ENCODE measurements at places on chromosomes 2 and 18. TPM values are rescaled to one million over a fixed set of nuclear protein-coding genes. Genes with fewer than 3 reads are reported as not detected.

The ERCC3 gene
- 27.9 TPM for total RNA-seq

GRCh38 chr2:119431155-119431975, at the start of gene TMEM37:
TSS of gene TMEM37 (plus strand) at chr2:119431854. CDS start at chr2:119431904, 50 bp downstream.
- DNase-seq, result peak; percentile 82

DNA sequence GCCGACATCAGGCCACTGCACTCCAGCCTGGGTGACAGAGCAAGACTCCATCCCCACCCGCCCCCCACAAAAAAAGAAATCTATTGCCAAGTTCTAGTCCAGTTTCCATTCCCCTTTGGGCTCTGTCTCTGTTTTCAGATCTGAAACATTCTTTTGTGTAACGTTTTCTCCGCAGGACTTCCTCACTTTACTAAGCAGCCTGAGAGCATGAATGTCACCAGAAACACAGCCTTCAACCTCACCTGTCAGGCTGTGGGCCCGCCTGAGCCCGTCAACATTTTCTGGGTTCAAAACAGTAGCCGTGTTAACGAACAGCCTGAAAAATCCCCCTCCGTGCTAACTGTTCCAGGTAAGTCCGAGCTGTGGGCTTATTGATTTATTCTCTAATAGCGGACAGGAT, 48.8 kb downstream of the MERTK start:
- DNase-seq, result no peak

DNA sequence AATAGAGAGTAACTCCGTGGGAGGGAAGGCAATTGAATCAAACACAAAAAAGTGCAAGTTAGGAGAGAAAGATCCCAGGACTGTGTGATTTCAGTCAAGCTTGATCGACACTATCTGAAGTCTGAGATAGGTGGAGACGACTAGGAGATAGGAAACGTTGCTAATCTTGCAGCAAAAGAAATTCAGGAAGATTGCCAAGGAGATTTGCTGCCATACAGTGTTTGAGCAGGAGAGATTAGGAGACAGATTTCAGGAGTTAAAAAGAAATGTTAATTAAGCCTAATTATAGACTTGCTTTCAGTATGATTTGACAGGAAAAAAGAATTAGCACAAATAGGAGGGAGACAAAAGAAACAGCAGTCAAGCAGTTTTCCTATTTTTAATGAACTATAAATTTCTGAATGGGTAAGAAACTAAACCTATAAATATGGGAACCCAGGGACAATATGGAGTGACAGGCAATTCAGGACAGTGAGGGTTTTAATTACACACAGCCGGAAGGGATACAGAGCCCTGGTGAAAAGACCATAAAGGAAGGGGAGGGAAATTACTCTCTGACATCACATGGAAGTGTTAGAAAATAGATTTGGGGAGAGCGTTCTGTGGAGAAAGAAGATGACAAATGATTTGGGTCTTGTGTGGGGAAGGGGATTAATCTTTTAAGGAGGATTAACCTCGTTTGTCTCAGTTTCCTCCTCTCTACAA, 72.6 kb downstream of the SUCLG1 start:
- DNase-seq, result no peak

GRCh38 chr2:241911551-241911950, 42.0 kb downstream of the RTP5 start:
- no peak for DNase-seq

- DNase-seq, result no peak
These were observed 27.2 kb downstream of the ACAA2 start for GRCh38 chr18:49786019-49786720.
